DMS79 treated with DMSO at 0.1 percent for 48 hours (cell line): ENCODE measurements at places on chromosomes 16 and 17.

DNA sequence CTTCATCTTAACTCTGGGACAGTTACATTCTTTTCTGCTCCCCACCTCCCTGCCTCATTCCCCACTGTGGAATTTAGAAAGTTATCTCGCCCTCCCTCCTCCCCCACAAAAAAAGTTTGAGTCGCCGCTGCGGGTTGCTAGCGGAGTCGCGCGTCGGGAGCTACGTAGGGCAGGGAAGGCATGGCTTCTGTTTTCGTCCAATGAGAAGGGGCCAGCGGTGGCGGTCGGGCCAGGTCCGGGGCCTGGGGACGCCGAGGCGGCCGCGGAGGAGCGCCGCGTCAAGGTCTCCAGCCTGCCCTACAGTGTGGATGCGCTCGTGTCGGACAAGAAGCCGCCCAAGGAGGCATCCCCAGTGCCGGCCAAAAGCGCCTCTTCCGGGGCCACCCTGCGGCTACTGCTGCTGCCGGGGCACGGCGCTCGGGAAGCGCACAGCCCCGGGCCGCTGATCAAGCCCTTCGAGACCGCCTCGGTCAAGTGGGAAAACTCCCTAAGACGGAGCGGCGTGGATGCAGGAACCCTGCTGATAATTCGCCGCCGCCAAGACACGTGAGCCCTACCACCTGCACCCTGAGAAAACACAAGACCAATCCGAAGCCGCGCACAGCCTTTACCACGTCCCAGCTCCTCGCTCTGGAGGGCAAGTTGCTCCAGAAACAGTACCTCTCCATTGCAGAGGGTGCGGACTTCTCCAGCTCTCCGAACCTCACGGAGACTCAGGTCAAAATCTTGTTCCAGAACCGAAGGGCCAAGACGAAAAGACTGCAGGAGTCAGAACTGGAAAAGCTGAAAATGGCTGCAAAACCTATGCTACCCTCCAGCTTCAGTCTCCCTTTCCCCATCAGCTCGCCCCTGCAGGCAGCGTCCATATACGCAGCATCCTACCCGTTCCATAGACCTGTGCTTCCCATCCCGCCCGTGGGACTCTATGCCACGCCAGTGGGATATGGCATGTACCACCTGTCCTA, 8.9 kb downstream of the OR4D1 start:
- peak; percentile 36 for DNase-seq

GRCh38 chr16:67731753-67732095, 12.6 kb upstream of the GFOD2 start:
- peak; percentile 62 for DNase-seq

GRCh38 chr17:3963237-3964201, 718 bp downstream of the ATP2A3 start:
- DNase-seq: no peak

- no peak for DNase-seq
Measured at GRCh38 chr17:28239271-28239624, 79.8 kb upstream of the TMEM97 start.

- no peak for DNase-seq
Measured at GRCh38 chr17:40019140-40019991, 4.1 kb downstream of the CSF3 start.

DNA sequence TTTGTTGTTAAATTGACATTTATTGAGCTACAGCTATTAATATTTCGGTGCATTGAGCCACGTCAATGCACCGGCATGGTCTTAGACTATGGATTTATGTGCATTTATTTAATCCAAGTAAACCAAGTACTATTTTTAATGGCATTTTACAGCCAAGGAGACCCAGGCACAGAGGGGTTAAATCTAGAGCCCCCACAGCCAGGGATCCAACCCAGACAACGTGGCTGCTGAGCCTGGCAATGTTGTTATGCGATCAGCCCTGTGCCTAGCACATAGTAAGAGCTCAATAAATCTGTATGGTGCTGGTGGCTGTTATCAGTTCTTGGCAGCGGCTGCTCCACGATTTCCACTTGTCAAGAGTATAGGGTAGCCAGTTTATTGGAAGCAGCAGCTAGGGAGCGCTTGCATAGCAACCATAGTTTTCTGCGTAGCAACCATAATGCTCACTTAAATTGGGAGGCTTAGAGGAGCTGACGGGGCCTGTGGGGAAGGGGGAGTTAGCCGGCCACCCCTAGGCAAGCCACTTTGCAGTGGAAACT, 541 bp upstream of the RBBP6 start:
- DNase-seq: peak; percentile 89

- no peak for DNase-seq
Measured at GRCh38 chr17:65041518-65041917, 15.0 kb downstream of the GNA13 start.

DNA sequence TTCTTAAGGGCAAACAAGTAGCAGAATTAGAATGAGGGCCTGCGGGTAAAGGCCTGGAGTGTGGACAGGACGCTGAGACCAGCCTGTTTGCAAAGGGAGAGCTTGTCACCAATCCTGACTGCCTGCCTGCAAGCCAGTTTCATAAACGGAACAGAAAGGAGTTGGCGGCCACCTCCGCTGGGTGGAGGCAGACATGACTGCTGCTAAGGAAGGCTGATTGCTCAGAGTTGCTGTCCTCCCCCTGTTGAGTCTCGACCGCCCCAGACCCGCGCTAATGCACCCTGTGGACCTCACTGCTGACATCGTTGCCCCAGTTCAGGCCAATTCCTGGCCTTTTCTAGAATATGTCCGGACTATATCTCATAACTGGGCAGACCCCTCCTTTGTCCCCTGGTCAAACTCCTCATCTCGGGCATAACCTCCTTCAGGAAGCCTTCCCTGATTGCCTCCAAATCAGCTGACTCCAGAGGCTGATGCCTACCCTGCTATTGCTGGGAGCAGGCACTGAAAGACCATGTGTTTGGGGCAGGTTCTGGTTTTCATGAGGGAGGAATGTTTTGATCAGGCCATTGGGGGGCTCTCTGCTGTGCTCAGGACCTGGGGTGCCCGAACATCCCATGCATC, 153.0 kb upstream of the CIBAR2 start:
- DNase-seq: no peak

- no peak for DNase-seq
Measured at GRCh38 chr16:67030221-67030962, 1.4 kb downstream of the CBFB start.
